NCI-H748 treated with DMSO at 0.1 percent for 48 hours (cell line): ENCODE measurements at places on chromosomes 3 and 15.

DNA sequence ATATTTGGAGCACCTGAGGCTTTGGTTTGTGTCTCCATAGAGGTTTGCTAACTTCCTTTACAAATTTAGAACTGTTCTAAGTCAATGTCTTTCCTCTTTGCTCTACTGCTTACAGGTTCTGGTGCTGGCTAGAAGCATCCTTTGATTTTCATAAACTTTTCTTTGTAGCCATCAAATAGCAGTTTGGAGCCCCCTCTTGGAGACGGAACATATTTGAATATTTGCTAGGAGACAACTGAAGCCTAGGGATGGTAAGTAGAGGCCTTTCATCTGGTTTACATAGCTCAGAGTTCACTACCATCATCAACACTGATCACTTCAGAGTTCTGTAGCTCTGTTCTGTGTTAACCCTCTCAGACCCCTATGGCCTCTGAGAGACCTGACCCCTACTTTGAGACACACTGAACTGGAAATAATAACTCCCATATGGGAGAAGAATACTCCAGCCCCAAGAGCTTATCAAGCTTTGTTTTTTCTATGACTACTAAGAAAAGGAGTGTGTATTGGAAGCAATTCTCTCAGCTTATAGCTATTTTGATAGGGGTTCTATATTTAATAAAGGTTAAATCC, 420.4 kb downstream of the EPHA3 start:
- no peak for DNase-seq

GRCh38 chr15:95988574-95988887, 342.0 kb upstream of the NR2F2 start:
- no peak for DNase-seq

- no peak for DNase-seq
Measured at GRCh38 chr3:120440001-120440703, 10.6 kb downstream of the FSTL1 start.

DNA sequence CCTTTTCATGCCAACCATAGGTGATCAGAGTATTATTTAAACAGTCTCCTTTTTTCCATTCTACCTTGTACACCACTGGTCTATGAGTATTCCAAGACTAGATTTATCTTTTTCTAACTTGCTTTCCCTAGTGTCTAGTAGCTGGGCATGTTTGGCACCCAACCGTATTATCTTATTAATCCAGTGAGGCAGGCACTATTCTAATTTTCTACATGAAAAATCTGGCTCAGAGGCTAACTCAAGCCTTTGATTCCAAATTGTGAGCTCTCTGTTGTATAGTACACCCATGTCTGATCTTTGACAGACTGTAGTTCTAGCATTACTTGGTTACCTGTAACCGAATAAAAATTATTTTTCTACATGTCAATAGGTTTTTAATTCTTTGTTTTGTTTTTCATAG, 76.7 kb upstream of the PLXND1 start:
- DNase-seq: no peak

DNA sequence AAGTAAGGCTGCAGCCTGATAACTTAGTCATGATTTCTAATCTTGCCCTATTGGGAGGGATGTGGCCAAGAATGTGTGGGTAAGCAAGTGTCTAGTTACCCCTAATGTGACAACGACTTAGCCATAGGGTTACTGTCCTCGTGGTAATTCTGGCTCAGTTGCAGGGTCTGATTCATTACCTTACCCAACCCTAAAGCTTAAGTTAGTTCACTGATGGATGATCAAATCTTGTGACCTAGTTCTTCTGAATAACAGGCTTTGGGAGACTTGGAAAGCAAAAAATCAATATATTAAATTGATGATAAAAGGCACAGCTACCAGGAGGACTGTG, 1.6 kb upstream of the INTS14 start:
- no peak for DNase-seq

DNA sequence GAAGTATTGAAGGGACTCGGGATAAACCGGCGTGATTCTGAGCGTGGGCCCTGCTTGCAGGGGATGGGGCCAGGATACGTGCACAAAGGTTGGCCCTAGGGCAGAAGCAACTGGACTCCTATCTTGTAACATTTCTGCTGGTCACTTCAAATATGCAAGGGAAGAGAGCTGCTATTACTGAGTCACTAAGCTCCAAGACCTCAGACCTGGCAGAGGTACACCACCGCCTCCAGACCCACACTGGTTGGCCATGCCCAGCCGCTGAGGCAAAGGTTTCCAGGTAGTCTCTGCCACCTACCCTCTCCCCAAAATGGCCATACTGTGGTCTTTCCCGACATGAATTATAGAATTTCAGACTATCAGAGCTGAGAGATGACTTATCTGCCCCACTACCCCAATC, 13.4 kb upstream of the STRA6 start:
- no peak for DNase-seq

- DNase-seq: no peak
Measured at GRCh38 chr3:78818161-78818985, 949.4 kb downstream of the ROBO1 start.

DNA sequence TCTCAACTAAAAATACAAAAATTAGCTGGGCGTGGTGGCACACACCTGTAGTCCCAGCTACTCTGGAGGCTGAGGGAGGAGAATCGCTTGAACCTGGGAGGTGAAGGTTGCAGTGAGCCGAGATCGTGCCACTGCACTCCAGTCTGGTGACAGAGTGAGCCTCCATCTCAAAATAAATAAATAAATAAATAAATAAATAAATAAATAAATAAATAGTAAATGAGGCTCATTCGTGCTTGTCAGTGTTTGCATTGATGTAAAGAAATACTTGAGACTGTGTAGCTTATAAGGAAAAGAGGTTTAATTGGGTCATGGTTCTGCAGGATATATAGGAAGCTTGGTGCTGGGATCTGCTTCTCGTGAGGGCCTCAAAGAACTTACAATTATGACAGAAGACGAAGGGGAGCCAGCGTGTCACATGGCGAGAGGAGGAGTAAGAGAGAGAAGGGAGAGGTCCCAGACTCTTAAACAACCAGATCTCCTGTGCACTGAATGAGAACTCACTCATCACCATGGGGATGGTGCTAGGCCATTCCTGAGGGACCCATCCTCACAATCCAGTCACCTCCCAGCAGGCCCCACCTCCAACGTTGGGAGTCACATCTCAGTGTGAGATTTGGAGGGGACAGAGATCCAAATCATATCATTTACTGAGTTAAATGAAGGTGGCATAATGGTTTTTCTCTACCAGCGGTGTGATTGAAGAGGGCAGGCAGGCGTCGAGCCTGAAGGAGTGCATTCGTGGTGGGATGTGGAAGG, 104.5 kb downstream of the FNDC3B start:
- no peak for DNase-seq

GRCh38 chr3:124256156-124256555, 264.2 kb upstream of the ROPN1 start:
- DNase-seq: peak; percentile 5

GRCh38 chr3:162534431-162534830, 1037.8 kb downstream of the OTOL1 start:
- DNase-seq: no peak

GRCh38 chr3:63442918-63443317, 164.8 kb downstream of the SYNPR start:
- DNase-seq: no peak
